Glutamatergic neuron (in vitro differentiated cells): ENCODE measurements at places on chromosomes 12 and 14.

DNA sequence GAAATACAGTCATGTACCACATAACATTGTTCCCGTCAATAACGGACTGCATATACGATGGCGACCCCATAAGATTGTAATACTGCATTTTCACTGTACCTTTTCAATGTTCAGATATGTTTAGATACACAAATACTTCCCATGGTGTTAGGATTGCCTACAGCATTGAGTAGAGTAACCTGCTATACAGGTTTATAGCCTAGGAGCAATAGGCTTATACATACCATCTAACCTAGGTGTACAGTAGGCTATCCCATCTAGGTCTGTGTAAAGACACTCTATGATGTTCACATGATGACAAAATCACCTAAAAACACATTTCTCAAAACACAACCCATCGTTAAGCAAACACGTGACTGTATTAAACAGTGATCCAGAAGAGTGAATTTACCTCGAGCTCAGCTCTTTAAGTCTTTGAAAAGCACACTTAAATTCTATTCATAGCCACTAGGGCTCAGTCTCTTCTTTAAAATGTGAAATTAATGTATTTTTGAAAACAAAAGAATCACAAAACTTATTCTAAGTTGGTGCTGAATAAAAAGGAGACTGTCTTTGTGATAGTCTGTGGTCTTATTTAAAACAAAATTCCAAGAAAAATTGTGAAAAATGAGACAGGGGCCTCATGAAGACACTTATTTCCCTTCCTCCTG lies 239.1 kb upstream of the ARID2 start:
- DNase-seq, result no peak

GRCh38 chr14:74963705-74964271 lies 8.4 kb upstream of the PGF start:
- DNase-seq, result no peak

- DNase-seq, result peak; percentile 70
These were observed 8.9 kb downstream of the GPR65 start for GRCh38 chr14:88013750-88014349.

DNA sequence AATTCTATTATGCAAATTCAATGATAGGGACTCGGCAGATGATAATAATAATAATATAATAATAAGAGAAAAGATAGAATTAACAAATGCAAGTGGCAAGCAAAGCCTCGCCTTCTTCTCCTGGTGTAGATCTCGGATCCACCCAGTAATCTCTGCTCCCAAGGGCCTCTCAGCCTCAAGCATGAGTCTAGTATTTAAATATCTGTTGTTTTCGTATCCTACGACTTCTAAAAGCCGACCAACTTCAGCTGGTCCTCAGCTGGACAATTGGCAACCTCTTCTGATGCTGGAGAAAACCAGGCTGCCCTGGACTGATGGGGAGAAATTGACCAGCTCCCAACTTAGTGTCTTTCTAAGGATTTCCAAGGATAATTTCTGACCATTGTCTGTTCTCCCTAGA lies 14.0 kb upstream of the MAP1LC3B2 start:
- no peak for DNase-seq

- peak; percentile 17 for DNase-seq
These were observed 19.7 kb downstream of the ASPG start for GRCh38 chr14:104105071-104105821.
